Right lobe of liver (tissue), 6 donors: ENCODE measurements at places on chromosomes 16 and 17. TPM values are rescaled to one million over a fixed set of nuclear protein-coding genes. Genes with fewer than 3 reads are reported as not detected.

The AANAT gene
- not detected for total RNA-seq

The MEIOB gene
- not detected for total RNA-seq

The NPIPB13 gene
- total RNA-seq: 8.0 TPM

The HP gene
- total RNA-seq: 47,830 TPM

The TOP3A gene
- 13.7 TPM for total RNA-seq

DNA sequence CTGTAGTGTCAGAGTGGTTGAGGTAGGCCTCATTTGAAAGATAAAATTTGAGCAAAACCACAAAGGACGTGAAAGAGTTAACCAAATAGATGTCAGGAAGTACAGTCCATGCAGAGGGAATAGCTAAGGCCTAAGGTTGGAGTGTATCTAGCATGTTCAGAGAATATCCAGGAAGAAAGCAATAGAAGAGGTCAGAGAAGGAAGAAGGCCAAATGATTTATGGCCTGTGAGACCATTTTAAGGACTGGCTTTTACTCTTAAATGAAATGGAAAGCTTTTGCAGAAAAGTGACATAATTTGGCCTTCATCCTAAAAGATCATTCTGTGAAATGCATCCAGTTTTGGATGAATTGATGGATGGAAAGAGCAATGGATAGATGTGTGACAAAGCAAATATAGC lies 116.5 kb downstream of the NLK start:
- DNase-seq: no peak
- no peak overlapping the region for H3K27ac ChIP-seq
- H3K27me3 ChIP-seq: no peaks in the 10 kb centered on the region

GRCh38 chr16:75002474-75002873 lies 3.6 kb downstream of the ZNRF1 start:
- DNase-seq: no peak
- no peaks in the 10 kb centered on the region for H3K27me3 ChIP-seq
- peaks cover 6% of the 10 kb centered on the region for H3K4me1 ChIP-seq
- no peak overlapping the region for H3K27ac ChIP-seq
- H3K36me3 ChIP-seq: no peaks in the 10 kb centered on the region

- no peaks in the 10 kb centered on the region for H3K27me3 ChIP-seq
- no peak overlapping the region for H3K4me3 ChIP-seq
- no peak overlapping the region for H3K27ac ChIP-seq
- H3K4me1 ChIP-seq: no peaks in the 10 kb centered on the region
- no peak for DNase-seq
Measured at GRCh38 chr16:31519759-31520431, 7.8 kb upstream of the AHSP start.

DNA sequence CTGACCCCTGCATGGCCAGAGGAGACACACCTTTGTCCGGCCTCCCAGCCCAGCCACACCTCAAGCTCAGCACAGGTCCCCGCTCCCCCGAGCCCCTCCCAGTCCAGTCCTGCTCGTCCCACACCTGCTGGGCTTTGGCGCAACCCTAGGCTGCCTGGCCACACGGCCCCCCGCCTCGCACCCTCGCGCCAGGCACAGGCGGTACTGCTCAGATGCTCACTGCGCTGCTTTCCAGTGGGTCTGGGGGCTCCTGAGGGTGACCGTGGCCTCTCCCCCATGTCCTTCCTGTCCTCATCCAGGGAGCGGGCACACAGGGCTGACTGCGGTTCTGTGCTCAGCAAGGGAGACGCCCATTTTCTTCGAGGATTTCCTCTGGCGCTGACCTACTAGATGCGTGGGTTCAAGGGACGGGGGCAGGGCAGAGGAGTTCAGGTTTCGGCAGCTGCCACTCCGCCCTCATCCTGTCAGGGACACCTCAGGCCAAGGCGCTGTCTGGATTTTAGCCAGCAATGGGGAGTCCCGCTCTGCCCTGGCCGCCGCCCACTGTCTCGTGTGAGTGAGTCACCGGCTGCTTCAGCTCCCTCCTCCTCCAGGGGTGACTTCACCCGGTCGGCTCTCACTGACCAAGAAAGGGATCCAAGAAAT lies 118.0 kb upstream of the ZNF469 start:
- no peak overlapping the region for H3K27ac ChIP-seq
- H3K4me1 ChIP-seq: no peaks in the 10 kb centered on the region
- no peaks in the 10 kb centered on the region for H3K27me3 ChIP-seq
- DNase-seq: peak; percentile 93
- H3K4me3 ChIP-seq: no peak overlapping the region
- no peaks in the 10 kb centered on the region for H3K36me3 ChIP-seq

GRCh38 chr16:56558024-56558747 lies 6.7 kb upstream of the MT4 start:
- no peaks in the 10 kb centered on the region for H3K36me3 ChIP-seq
- H3K4me3 ChIP-seq: no peak overlapping the region
- H3K27me3 ChIP-seq: no peaks in the 10 kb centered on the region
- H3K27ac ChIP-seq: no peak overlapping the region

- no peaks in the 10 kb centered on the region for H3K4me1 ChIP-seq
- H3K27me3 ChIP-seq: no peaks in the 10 kb centered on the region
- no peak overlapping the region for H3K27ac ChIP-seq
Measured at GRCh38 chr16:16139806-16140205, 83.5 kb downstream of the ABCC6 start.

- H3K36me3 ChIP-seq: no peaks in the 10 kb centered on the region
- no peak overlapping the region for H3K27ac ChIP-seq
- no peak for DNase-seq
- no peaks in the 10 kb centered on the region for H3K4me1 ChIP-seq
- H3K27me3 ChIP-seq: no peaks in the 10 kb centered on the region
Measured at GRCh38 chr17:37648555-37648954, 5.3 kb upstream of the DDX52 start.

DNA sequence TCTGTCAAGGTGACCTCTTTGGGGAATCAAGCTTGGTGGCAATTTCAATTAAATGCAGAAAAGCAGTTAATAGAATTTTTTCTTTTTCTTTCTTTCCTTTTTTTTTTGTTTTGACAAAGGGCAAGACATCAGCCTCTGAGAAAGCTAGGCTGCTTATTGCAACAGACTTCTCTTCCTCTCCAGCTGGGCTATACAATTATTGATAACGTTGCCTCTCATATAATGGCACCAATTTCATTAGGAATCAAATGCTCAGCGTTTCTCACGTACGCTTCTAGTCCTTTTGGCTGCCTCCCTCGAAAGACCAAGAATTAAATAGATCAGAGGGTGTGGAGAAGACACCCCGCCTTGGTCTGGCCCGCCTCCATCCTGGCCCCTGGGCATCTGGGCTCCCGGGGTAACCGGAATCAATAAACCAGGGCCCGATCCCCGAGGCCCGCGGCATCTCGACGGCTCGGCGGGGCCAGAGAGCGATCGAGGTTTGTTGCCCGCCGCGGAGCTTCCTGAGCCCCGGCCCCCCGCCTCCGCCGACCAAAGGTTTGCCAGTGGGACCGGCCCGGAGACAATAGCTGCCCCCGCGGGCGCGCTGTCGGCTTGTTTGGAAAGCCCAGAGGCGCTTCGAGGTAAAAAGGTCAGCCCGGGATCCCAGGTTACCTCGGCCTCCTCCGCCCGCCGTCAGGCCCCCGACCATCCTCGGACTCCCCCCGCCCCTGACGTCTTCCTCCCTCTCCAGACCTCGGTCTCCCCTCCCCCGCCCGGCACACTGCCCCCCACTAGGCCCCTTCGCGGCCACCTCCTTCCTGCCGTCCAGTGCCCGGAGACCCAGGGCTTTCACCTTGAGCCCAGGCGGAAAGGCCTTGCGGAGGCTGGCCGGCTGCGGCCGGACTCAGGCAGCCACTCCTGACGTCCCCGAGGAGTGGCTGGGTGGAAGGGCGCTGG lies 3.9 kb downstream of the HOXB1 start:
- H3K27me3 ChIP-seq: no peaks in the 10 kb centered on the region
- no peaks in the 10 kb centered on the region for H3K4me1 ChIP-seq
- H3K36me3 ChIP-seq: no peaks in the 10 kb centered on the region
- DNase-seq: no peak

DNA sequence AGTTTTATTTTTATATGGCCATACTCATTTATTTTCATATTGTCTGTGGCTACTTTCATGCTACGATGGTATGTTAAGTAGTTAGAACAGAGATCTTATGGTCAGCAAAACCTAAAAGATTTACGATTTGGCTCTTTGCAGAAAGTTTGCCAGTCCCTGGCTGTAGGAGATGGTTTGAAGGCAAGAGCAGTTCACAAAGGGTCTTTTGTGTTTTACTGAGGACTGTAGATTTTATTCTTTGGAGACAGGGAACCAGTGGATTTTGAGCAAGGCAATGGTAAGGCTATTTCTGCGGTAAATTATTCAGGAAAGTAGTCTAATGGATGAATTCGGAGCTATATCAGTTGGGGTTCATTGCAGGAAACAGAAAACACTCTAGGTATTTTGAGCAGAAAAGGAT lies 90.7 kb downstream of the WWP2 start:
- H3K4me1 ChIP-seq: no peaks in the 10 kb centered on the region
- no peak overlapping the region for H3K27ac ChIP-seq
- H3K4me3 ChIP-seq: no peak overlapping the region
- DNase-seq: no peak
- no peaks in the 10 kb centered on the region for H3K27me3 ChIP-seq

GRCh38 chr16:79554912-79555311 lies 45.6 kb downstream of the MAF start:
- H3K27me3 ChIP-seq: no peaks in the 10 kb centered on the region
- H3K36me3 ChIP-seq: no peaks in the 10 kb centered on the region
- no peak overlapping the region for H3K4me3 ChIP-seq
- no peak for DNase-seq

- H3K36me3 ChIP-seq: peaks cover 20% of the 10 kb centered on the region
- H3K27ac ChIP-seq: no peak overlapping the region
- DNase-seq: no peak
Measured at GRCh38 chr16:29307598-29308507, 98.7 kb downstream of the NPIPB11 start.

- no peak overlapping the region for H3K27ac ChIP-seq
- H3K4me3 ChIP-seq: no peak overlapping the region
- no peaks in the 10 kb centered on the region for H3K4me1 ChIP-seq
- no peaks in the 10 kb centered on the region for H3K27me3 ChIP-seq
- no peaks in the 10 kb centered on the region for H3K36me3 ChIP-seq
- no peak for DNase-seq
Measured at GRCh38 chr17:27491713-27492190, 35.5 kb downstream of the KSR1 start.

DNA sequence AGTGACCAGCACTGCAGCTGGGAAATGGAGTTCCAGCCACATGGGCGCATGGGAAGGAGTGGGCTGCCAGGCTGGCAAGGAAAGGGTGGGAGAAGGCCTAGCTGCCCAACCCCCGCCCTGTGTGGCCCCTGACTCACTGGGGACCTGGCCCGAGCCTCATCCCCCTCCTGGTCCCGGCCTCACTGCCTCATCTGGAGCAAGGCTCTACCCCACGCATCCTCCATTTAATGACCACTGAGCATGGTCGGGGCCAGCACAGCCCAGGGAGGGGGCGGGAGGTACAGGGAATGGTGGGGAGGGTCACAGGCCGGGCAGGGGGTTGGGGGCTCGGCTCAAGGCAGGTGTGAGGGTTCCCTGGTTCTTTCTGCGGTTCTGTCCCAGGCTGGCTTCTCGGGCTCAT lies 16.1 kb downstream of the SPNS2 start:
- no peak overlapping the region for H3K27ac ChIP-seq
- H3K4me3 ChIP-seq: no peak overlapping the region
- no peaks in the 10 kb centered on the region for H3K36me3 ChIP-seq
- no peaks in the 10 kb centered on the region for H3K27me3 ChIP-seq
- no peaks in the 10 kb centered on the region for H3K4me1 ChIP-seq
- no peak for DNase-seq

DNA sequence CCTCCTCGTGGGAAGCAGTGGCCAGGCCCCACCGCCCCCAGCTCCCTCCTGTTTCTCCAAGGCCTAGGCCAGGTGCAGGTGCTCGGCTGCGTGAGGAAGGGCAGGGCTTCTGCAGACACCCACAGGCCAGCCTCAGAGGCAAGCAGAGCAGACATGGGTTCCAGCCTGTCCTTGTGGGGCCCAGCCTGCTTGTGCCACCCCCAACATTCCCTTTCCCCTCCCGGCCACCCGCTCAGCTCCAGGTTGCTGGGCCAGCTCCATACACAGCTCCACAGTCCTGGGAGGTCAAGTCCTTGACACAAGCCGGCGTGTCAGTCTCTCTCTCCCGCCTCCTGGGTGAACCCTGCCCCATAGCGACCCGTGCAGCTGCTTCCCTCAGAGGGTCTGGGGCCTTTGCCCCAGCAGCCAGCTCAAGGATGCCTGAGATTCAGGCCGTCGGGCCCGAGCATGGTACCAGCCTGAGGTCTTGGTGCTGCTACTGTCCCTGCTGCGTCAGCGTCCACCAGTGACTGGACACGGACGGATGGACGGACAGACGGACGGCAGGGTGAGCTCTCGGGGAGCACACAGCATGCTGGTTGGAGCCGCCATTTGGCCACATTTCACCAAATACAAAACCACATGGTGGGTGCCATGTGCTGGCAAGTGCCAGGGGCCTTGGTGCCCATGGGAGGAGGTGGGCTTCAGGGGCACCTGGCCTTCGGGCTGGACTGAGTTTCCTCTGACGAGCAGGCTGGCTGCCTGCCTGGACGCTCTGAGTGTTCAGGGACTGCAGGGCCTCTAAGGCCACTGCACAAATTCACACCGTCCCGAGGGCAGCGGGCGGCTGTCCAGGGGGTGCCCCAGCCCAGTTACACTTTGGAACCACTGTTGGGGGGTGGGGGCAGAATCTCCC lies 8.0 kb downstream of the SECTM1 start:
- H3K36me3 ChIP-seq: no peaks in the 10 kb centered on the region
- H3K27me3 ChIP-seq: no peaks in the 10 kb centered on the region
- no peak overlapping the region for H3K4me3 ChIP-seq
- H3K4me1 ChIP-seq: peaks cover 22% of the 10 kb centered on the region

DNA sequence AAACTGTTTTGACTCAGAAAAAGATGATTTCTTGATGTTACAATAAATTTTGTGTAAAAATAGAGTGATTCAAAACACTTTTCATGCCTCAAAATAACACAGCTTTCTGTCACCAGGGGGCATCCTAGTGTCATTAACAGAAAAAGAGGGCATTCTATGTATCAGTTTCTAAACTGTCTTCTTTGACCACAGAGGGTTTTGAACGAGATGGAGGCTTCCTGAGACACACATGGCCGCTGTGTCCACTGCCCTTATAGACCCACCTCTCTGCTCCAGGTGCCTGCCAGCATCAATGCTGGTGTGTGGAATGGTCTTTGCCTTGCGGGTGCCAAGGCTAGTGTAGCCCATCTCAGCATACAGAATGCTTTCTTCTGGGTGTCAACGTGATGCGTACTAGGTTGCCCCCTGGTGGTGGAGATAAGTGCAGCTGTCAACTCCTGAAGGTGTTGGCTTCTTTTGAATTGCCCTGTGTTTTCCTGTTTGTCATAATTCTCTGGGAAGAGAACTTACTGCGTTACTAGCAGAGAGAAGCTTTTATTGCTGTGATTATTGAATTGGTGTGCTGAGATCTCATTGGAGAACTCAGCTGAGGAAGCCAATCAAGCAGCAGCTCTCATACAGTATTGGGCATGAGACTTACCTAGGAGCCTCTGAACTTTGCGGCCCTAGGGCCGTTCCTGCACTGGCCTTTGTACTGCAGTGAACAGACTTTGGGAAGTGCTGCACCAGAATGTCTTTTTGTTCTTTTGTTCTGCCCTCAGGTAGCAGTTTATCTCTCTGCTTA lies 38.6 kb downstream of the USP10 start:
- H3K4me3 ChIP-seq: no peak overlapping the region
- no peaks in the 10 kb centered on the region for H3K27me3 ChIP-seq
- peak; percentile 70 for DNase-seq
- no peaks in the 10 kb centered on the region for H3K36me3 ChIP-seq
